ENCODE measurements at places on chromosomes 5 and 9.

DNA sequence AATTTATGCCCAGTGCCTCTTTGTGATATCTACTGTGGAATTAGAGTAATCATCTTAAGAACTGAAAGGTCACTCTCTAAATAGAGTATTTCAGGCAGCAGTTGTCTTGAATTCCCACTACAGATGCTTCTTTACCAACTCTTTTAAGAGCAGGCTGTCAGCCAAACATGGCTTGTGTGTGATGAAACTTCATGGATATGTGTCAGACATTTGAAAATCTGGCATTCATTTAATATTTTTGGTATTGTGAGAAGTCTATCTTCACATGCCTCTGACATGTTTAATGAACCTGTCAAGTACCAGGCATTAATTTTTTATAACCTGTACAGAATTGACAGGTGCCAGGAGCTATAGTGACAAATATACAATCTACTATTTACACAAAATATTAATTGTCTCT is 318.6 kb downstream of the CDH9 start:
- no peak for DNase-seq

- DNase-seq = no peak
Observed at GRCh38 chr5:159214486-159215271, 5.3 kb upstream of the RNF145 start.

DNA sequence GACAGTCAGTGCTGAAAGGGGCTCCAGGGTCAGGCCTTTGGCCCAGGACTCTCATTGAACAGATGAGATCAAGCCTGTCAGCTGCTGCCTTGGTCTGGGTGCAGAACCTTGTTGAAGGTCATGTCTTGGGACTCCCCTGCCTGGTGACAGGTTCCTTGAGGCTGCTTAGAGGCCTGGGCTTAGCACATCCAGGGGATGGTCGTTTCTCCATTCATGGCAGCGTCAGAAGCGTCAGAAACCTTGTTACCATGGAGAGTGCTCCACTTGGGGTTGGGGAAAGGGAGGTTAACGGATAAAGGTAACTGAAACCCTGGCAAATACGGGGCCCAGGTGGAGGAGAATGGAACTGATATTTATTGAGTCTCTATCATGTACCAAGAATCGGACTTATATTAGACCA is 8.8 kb downstream of the ARPC5L start:
- no peak for DNase-seq

DNA sequence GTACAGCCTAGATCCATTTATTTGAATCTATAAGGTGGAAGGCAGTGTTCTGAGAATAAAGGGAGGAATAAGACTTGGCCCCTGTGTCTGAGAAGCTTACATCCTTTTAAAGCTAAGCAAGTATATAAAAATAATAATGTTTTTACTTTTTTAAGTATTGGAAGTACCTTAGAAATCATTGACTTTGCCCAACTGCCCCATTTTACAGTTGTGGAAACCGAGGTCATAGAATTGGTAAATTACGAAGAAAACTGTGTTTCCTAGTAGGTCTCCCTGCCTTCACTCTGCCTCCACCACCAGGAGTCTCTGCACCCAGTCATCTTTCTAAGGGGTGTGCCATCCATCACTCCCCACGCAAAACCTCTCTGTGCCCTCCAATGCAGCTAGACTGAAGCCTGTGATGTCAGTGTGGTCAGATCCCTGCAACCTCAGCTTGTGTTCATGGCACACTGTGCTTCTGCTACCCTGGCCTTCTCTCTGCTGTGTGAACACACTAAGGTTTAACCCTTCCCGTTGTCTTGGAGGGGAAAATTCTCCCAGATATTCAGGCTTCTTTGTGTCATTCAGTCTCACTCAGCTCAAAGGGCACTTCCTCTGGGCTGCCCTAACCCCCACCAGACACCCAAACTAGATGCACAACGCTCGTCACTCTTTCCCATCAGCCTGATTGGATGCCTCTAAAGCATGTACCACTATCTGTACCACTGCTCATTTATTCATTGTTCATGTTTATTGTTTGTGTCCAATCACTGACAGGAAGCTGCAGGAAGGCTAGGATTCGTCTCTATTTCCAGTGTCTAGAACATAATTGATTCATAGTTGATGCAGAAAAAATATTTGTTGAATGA is 18.2 kb downstream of the ADRB2 start:
- DNase-seq = no peak

DNA sequence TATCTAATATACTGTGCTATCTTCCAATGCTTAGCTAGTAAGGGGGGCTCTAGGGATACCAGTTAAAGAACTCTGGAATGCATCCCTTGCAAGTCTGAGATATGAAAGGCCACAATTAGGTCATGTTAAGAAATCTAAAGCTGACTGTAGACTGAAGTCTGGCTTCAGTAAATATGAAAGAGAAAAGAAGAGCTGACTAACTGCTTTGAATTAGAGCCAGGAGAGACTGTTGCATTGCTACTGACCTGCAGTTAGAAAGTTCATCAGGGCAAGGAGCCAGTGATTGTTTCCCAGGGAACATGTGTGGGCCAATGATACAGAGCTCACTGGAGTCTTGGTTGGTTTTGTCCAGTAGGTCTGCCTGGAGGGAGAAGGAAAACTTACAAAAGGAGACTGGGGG is 472.1 kb upstream of the TNC start:
- DNase-seq = no peak

GRCh38 chr5:173090639-173091038 is 34.5 kb downstream of the CREBRF start:
- no peak for DNase-seq

DNA sequence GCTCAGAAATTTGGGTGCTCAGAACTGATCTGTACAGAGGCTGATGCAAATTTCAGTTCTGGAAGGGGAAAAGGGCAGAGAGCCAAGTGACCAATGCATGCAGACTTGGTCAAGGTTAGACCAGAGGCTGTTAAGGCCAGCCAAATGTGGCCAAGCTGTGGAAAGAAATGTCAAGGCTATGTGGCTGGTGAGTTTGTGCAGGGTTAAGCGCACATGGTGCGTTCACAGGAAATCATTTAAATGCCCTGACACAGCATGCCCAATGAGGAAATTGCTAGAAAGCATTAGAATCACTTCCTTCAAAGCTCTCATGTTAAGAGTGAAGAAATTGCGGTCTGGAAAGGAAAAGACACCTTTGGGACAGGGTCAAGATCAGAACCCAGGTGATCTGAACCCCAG is 58.0 kb downstream of the PTPN3 start:
- DNase-seq = no peak

- no peak for DNase-seq
Observed at GRCh38 chr5:148794275-148794674, 32.1 kb upstream of the ADRB2 start.

DNA sequence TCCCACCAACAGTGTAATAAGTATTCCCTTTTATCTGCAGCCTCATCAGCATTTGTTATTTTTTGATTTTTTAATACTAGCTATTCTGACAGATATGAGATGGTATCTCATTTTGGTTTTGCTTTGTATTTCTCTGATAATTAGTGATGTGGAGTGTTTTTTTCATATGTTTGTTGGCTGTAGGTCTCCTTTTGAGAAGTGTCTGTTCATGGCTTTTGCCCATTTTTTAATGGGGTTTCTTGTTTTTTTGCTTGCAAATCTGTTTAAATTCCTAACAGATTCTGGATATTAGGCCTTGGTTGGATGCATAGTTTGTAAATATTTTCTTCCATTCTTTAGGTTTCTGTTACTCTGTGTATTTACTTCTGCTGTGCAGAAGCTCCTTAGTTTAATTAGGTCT is 445.4 kb upstream of the DAB2 start:
- no peak for DNase-seq

GRCh38 chr5:40405996-40406740 is 273.5 kb upstream of the PTGER4 start:
- no peak for DNase-seq

GRCh38 chr5:127311781-127312525 is 21.4 kb downstream of the MEGF10 start:
- no peak for DNase-seq

DNA sequence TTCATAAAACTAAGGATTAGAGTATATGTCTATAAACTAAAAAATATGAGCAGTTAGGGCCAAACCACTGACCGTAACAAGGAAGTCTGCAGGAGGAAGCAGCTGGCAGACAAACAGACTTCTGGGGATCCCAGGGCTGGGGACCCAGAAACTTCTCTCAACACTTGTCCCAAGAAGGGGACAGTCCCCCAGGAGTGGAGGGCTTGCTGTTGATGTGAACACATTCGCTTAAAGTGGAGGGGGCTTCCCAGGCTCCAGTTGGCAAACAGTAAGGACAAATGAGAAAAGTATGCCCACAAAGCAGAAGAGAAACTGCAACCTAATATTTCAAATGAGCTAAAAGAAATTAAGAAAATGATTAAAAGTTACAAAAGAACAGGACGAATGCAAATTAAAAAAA is 83.7 kb downstream of the PDE8B start:
- no peak for DNase-seq

- peak; percentile 53 for DNase-seq
Observed at GRCh38 chr9:115593587-115594091, 475.7 kb upstream of the TNC start.

GRCh38 chr9:136245219-136246150 is at the start of gene QSOX2:
Gene QSOX2, minus strand, starts transcription at chr9:136245812. Its CDS starts 9 bp downstream, at chr9:136245803.
- DNase-seq = peak; percentile 93

- DNase-seq = peak; percentile 12
Observed at GRCh38 chr5:133602835-133603380, 9.4 kb downstream of the FSTL4 start.

- peak; percentile 11 for DNase-seq
Observed at GRCh38 chr9:27385606-27386322, 88.8 kb upstream of the EQTN start.
